ENCODE measurements at places on chromosomes 1 and 21. TPM values are rescaled to one million over a fixed set of nuclear protein-coding genes. Genes with fewer than 3 reads are reported as not detected.

TNFRSF9 gene
- 0.45 TPM for polyA plus RNA-seq

BGLAP gene
- polyA plus RNA-seq, result 0.46 TPM

SPRR1B gene
- 0.31 TPM for polyA plus RNA-seq

OR2T29 gene
- not detected for polyA plus RNA-seq

KRTAP11-1 gene
- not detected for polyA plus RNA-seq

Data from lung (tissue), 17 donors.